ENCODE measurements at places on chromosomes 6 and 20.

GRCh38 chr20:38724626-38725147 is 401 bp downstream of the SLC32A1 start:
- no peak for DNase-seq

DNA sequence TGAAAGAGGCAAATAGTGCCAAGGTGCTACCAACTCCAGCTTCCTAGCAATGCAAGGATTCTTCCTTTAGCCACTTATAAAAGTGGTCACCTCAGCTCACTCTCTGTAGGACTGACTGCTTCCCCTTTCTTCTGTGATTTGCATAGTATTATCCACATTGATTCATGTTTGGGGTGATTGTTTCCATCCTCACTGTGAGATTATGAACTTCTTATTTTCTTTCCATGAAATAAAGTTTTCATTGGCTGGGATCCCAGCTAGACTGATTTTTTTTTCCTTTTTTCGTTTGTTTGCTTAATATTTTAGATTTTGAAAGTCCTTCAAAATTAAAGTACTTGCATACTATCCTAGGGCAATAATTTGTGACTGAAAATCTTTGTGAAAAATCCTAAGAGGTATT is 50.5 kb downstream of the EYA4 start:
- DNase-seq, result no peak

- no peak for DNase-seq
These were observed 11.2 kb upstream of the TMEM217 start for GRCh38 chr6:37269105-37269504.

- DNase-seq, result no peak
These were observed 208.8 kb downstream of the TSHZ2 start for GRCh38 chr20:53180928-53181362.

DNA sequence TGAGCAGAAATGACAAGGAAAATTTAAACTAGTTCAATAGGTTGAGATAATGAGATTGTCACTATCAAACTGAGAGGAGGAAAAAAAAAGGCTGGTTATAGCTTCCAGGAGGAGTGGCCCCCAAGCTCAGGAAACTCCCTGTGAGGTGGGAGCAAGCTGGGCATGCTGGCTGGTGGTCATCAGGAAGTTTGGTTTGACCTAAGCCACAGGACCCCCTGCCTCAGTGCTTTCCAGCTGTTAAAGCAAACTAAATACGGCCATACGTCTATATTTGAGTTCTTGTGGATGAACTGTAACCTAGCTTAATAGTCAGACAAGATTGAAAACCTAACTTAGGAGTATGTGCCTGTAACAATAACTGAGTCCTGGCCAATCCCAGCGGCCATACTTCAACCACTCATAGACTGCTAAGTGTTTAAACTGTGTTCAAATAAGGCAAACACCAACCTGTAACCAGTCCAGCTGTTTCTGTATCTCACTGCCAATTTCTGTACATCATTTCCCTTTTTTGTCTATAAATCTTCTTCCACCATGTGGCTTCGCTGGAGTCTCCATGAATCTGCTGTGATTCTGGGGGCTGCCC is 24.6 kb upstream of the ZBTB24 start:
- DNase-seq, result no peak

GRCh38 chr6:111738631-111739030 is 133.0 kb upstream of the TRAF3IP2 start:
- no peak for DNase-seq

DNA sequence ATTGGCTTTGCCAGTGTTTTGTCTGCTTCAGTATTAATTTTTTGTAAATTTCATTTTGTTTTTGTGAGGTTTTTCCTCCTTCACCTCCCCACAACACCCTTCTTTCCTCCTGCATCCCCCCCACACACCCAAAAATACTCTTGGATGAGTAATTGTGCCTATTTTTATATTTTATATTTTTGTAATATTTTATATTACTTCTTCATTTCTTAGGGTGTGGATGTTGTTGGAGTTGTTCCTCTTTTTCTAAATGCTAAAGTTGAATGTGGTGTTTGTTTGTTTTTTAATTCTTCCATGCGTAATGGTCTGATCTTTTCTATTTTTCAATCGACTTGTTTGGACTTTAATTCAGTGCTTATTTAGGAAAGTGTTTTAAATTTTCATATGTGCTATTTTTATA is 420.5 kb upstream of the SOX4 start:
- DNase-seq, result no peak

- DNase-seq, result no peak
These were observed 109.8 kb downstream of the BACH2 start for GRCh38 chr6:90186637-90187371.

- no peak for DNase-seq
These were observed 5.5 kb upstream of the HLA-E start for GRCh38 chr6:30483677-30484279.

All from T-helper 17 cell (primary cell).